ENCODE measurements at places on chromosomes 1 and 21.

DNA sequence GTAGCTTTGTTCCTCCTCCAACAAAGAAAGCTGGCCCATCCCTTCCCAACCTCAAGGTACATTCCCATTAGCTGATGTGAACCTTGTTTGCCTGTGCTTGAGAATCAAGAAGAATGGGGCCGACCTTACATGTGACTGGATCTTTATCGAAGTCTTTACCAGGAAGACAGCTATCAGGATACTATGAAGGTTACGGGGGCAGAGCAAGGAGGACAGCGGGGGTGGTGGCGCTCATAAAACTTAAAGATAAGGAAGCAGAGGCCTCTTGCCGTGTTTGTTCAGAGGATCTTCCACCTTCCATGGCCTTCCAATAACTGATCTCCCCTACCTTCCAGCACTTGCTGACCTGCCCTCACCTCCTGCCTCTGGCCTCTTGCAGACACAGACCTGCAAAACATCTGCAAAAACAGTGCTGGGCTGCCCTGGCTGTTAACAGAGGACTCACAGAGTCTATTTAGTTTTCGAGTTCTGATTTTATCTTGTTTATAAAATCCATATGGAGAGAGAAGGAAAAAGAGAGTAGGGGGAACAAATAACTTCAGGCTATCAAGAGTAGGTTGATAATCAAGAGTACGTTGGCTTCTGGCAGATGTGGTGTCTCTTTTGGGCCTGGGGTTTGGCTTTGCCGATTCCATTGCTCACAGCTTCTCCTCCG is 198.0 kb downstream of the HUNK start:
- no peak for DNase-seq

GRCh38 chr1:83860490-83861221 is 138.3 kb downstream of the TTLL7 start:
- peak; percentile 73 for DNase-seq

DNA sequence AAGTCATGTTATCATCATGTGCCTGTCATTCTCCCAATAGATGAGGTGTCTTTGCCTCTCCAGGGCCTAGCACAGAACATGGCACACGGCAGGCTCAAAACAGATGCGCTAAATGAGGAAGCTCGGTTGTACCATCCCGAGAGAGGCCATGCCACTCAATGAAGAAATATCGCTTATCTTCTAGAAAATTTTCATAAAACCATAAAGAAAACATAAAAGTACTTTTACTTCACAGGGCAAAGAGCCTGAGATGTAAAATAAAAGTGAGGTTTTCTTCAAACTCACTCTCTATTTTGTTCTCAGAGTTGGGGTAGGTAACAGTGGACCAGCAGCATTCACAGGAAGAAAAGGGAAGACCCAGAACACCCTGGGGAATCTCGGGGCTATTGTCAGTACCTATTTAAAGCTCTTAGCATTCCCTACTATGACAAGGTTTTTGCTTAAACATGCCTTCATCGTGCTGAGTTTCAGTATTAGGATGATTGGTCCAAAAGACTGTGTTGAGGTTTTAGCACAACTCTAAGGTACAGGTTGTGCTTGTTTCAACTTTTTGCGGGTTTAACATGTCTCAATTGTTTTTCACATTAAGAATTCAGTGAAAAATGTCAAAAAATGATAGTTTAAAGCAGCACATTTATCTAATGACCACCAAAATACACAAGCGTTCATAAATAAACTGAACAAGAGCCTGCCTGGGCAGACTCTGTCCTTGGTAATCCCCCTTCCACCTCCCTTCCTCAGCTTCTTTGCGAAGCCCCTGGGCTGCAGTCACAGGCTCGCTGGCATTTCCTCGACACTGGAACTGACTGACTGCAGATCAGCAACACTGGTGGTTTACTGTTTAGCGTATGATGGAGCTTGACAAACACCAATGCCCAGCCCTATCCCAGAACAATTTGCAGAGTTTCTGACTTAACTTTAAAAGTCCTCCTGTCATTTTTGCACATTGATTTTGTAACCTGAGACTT is 55.6 kb downstream of the COQ8A start:
- DNase-seq, result peak; percentile 38

GRCh38 chr21:32203877-32204480 is 74.9 kb downstream of the MIS18A start:
- DNase-seq, result no peak

- no peak for DNase-seq
Observed at GRCh38 chr1:158248771-158249170, 5.5 kb upstream of the CD1A start.

DNA sequence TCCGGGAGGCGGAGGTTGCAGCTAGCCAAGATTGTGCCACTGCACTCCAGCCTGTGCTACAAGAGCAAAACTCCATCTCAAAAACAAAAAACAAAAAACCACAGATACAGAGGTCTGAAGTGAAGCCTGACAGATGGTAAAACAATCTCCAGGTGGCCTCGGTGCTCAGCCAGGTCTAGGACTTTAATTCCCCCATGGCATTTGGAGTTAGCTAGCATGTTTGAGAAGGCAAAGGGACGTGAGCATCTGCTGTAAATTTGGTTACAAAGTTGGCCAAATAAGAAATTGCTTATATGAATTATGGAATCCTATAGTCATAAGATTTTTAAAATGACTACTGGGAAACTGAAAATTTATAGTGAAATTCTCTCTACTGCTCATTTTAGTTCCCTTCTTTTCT is 98.3 kb upstream of the FMN2 start:
- no peak for DNase-seq

- DNase-seq, result no peak
Observed at GRCh38 chr1:27564710-27565649, 39.0 kb downstream of the AHDC1 start.

GRCh38 chr1:54640863-54641836 is at the start of gene MROH7:
MROH7 (plus strand) TSS chr1:54641786; CDS start chr1:54652927, 11,141 bp downstream.
- DNase-seq, result no peak

DNA sequence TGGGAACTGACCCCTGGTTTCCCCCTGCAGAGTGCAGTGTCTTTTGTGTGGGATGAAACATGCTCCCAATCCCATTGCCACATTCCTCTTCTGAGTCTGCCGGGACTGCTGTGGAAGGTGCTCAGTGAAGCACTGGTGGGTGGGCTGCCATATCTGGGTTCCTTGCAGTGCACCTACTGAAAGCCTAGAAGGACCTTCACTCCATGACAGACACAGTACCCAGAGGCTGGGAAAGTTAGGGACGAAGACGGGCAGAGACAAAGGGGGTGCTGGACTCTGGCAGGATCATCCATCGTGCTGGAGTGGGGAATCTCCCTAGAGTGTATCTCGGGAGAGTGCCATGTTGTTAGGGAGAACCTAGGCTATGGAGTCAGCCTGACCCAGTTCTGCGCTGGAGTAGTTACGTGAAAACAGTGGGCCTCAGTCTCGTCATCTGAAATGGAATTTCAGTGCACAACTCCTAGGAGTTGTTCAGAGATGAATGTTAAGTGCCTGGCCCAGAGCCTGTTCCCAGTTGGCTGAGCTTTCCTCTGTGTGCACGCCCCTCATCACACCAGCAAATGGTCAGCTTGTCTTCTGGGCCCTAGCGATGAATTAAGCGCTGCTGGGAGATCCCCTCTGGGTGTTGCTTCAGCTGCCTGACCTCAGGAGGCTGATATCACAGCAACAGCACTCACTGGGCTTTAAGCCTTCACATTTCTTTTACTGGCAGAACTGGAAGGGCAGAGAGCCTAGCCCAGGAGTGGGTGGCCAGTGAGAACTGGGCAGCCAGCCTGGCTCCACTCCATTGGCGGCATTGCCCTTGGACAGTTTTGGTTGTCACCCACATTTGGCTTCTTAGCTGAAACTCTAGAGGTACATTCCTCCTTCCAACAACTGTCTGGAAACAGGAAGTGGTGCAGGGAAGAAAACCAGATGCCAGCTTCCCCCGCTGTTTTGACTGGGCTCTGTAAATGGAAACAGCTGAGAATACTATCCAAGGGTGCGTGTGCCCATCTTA is 479.8 kb upstream of the VAMP3 start:
- no peak for DNase-seq

DNA sequence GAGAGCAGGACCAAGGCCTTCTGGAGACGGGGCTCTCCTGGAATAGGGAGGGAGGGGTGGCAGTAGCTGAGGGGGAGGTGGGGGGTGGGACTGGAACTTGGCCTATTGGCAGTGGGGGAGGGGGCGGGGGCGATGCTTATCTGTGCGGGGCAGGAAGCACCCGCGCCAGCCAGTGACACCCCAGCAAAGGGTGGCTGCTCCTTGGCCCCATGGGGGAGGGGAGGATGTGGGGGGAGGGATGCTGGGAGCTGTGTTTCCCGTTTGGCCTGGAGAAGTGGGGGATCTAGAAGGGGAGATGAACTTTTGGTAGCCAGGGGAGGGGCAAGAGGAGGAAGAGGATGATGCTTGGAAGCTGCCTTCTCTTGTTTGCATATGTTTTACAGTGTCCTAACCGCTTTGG is 11.0 kb downstream of the ZBTB7B start:
- no peak for DNase-seq

GRCh38 chr1:240672132-240672811 is 60.3 kb upstream of the GREM2 start:
- no peak for DNase-seq

DNA sequence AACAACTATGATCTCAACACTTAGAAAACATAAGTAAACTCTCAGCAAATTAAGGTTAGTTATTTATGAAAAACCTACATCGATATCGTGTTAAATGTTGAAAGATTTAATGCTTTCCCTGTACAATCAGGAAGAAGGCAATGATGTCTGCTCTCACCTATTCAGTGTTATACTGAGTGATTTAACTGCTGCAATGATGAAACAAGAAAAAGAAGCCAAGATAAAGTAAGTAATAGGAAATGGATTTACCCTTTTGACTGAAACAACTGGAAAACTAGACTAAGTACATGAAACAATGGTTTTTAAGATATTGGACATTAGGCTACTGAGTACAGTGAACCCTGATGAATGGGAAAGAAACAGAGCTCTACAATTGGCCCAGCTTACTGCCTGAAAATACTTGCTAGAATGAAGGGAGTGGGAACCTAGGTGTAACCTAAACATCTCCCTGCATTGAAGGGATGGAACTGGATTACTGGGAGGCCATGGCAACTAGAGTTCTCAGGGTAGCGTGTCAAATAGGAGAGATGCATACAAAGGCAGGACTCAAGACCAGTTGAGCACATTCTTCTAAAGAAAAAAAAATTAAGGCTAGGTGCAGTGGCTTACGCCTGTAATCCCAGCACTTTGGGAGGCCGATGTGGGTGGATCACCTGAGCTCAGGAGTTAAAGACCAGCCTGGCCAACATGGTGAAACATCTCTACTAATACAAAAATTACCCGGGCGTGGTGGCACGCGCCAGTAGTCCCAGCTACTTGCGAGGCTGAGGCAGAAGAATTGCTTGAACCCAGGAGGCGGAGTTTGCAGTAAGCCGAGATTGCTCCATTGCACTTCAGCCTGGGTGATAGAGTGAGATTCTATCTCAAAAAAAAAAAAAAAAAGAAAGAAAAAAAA is 37.3 kb downstream of the SNRPE start:
- DNase-seq, result no peak

DNA sequence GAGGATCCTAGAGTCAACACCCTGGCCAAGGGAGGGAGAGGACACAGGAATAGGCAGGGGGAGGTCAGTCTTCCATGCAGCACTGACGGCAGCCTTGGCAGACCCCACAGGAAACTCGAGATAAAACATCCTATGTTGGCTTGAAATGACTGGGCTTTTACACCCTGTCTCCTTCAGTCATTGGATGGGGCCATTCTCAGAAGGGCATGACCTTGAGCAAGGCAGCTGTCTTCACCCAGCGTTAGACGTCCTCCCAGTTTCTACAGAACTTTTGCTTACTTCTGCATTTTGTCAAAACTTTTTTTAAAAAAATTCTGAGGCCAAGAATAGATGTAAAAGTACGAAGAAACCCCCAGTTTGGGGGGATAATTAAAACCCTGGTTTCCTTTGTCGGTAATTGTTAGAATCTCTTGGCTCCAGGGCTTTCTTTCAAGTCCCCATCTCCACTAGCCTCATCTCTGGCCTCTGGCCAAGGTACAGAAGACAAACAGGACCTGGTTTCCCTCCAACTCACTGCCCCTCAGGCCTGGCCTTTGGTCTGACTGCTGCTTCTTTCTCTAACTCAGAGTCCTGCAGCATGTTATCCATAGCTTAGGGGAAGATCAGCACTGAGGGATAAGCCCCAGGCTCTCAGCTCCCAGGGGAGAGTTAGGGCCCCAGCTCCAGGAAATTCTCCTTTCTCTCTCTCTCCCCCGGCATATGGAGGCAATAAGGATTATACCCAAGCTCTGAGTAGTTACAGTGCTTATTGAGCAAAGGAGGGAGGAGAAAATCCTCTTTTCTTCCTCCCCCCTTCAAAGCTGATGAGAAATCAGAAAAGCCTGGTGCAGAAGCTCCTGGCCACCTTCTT is 51.6 kb upstream of the KCND3 start:
- DNase-seq, result no peak
